ENCODE measurements at places on chromosomes 16 and 17.

- no peak for DNase-seq
Observed at GRCh38 chr17:78980624-78980972, 875 bp upstream of the LGALS3BP start.

GRCh38 chr16:68146585-68146984 is 61.4 kb downstream of the NFATC3 start:
- DNase-seq = no peak

DNA sequence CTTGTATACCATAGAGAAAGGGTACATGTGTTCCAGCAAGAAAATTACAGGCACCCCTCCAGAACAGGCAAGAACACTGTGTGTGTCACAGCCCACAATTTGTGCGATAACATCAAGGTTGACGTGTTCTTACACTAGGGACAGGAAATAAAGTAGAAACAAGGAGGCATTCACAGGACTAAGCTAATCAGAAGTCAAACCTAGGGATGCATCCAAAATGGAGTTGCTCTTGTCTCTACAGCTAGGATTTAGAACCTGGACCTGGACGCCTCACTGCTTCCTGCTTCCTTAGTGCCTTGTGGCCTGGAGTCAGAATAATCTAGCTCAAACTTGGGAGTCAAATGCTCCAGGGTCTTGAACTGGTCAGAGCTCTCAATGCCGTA is 41.3 kb downstream of the GINS3 start:
- DNase-seq = no peak

- no peak for DNase-seq
Observed at GRCh38 chr17:427327-427726, 74.7 kb upstream of the RPH3AL start.

DNA sequence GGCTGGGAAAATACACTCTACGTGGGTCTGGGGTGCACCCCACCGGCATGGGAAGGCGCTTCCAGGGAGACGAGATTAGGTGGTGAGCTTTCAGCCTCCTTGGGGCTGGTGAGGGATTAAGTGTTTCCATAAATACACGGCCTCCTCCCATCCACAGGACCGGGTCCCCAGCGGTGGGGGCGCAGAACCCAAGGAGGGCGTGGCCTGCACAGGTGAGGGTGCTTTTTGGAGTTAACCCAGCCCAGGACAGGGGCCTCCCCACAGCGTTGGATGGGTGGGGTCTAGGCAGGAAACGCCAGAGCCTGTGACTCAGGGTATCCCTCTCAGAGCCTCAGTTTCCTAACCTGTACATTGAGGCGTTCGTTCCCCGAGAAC is 1.1 kb downstream of the C16orf74 start:
- DNase-seq = no peak

DNA sequence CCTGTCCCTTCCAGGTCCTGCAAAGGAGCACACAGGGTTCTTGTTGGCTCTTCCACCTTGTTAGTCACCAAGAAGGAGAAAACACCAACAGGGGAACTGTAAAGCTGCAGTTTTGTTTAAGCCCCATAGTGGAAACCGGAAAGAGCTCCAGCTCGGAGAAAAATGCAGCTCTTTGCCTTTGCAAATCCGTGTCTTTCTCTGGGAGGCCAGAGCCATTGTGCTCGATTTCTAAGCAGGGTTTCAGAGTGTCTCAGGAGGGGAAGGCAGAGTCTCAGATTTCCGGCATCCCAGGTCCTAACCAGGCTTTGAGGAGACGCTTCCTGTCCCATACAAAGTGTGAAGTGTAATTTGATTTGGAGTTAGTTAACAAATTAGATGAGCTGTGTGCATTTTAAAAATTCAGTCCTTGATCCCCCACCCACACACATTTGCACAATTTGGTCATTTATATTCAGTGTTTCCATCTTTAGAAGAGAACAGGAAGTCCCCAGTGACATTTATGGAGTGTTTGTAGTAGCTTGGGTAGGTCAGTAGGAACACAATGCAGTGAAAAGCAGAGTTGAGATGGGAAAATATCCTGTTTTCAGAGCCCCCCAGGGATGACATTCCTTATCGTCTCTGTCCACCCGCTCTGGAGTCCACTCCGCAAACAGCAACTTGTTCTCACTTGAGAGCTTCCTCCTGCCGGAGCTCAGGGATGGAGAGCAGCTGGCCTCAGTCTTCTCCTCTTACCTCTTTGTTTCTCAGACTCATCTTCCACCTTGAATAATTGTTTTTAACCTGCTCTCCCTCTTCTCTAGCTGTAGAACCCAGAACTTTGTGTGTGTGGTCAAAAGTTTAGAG is 331.9 kb downstream of the SEC14L1 start:
- no peak for DNase-seq

DNA sequence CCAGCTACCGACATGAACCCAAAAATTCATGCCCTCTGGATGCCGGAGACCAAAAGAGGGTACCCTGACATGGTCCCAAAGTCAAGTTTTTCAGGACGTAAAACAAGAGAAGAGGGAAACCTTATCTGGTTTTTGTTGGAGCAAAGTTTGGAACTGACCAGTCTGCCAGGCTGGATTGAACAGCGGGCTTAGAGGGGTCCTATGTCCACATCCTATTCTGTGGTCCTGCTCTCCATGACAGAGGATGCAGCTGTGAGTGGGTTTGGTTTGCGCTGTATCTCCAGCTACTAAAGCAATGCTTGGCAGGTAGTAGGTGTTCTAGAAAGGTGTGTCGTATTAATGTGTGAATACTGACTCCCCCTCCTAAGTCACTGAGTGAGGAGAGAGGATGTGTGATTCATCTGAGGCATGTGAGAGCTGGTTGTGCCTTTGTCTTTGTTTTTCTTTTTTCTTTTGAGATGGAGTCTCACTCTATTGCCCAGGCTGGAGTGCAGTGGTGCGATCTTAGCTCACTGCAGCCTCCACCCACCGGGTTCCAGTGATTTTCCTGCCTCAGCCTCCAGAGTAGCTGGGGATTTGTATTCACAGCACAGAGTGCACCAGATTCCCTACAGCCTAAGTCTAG is 31.0 kb downstream of the PMM2 start:
- DNase-seq = no peak

GRCh38 chr17:1750628-1751027 is 8.0 kb downstream of the SERPINF2 start:
- no peak for DNase-seq

- DNase-seq = no peak
Observed at GRCh38 chr16:87585442-87586200, 16.7 kb upstream of the JPH3 start.

DNA sequence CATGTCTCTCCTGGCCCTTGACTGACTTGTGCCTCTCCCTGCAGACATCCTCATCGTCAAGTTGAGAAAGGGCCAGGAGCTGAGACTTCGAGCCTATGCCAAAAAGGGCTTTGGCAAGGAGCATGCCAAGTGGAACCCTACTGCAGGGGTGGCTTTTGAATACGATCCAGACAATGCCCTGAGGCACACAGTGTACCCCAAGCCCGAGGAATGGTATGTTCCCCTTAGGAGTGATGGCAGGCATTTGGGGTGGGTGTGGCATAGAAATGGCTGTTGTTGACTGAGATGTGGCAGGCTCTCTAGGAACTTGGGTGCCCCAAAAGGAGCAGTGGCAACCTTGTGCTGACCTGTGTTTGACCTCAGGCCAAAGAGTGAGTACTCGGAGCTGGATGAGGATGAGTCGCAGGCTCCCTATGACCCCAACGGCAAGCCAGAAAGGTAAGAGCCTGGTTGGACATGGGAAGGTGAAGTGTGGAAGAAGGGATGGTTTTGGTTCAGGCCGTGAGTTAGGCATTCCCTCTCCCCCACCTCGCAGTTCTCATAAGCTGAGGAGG is 7.5 kb downstream of the POLR2C start:
- DNase-seq = no peak
